Stimulated activated CD8-positive, alpha-beta memory T cell treated with anti-CD3 and anti-CD28 coated beads, Interleukin-2, amount 100 ng/mL, for 1 hour (primary cell): ENCODE measurements at places on chromosomes 2 and 18.
A peak's percentile ranks its signal among the peaks of the same experiment; 100 is the strongest.

DNA sequence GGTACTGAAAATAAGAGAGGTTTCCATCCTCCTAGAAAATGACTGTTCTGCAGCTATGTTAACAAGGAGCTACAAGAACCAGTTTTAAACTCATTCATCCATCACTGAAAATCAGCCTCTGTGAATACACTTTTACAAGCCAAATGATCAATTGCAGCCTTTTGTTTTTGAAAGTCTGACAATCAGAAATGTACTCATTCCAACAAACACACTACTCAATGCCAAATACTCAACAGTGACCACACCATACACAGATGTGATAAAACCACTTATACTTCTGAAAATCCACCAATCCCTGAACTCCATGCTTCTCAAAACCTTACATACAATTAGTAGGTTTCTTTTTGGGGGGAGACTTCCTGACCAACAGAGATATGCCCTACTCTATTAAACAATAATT is 663.9 kb upstream of the CHAC2 start:
- DNase-seq, result no peak

DNA sequence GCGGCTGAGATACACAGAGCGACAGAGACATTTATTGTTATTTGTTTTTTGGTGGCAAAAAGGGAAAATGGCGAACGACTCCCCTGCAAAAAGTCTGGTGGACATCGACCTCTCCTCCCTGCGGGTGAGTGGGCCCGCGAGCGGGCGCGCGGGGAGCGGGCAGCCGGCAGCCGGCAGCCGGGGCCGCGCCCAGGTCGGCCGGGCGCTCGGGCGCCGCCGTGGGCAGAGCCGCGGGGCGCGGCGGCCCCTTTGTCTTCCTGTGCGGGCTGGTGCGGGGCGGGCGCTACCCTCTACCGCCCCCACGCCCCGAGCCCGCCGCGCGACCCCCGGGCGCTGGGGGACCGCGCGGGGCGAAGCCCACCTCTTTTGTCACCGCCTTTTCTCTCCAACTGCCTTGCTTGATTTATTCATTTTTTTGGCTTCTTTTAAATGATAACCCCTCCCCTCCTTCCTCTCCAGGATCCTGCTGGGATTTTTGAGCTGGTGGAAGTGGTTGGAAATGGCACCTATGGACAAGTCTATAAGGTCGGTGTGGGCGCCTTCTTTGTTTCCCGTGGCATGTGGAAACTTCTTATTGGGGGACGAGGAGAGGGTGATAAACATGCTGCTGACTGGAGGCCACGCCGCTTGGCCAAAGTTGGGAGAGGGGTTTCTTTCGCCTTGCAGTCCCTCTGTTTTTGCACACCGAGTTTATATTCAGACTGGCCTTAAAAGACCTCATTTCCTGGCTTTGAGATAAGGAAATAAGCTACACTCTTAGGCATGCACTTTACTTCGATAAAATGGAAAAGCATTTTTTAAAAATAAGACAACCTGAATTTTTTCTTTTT is 722 bp downstream of the MAP4K4 start:
- DNase-seq, result no peak

DNA sequence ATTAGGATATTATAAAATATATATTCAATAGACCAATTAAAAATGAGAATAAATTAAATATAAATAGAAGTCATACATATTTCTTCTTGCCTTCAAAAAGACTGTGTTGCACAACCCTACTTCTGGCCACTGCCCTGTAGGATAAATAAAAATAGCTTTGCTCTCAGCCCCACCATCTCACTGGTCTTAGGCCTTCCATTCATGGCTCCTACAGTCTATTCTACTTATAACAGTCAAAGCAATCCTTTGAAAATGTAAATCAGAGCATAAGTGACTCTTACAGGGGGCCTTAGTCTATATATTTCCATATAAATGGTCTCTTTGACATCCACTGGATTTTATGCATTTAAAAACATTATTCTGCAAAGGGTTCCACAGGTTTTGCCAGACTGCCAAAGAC is 72.9 kb downstream of the KLF7 start:
- DNase-seq, result no peak

DNA sequence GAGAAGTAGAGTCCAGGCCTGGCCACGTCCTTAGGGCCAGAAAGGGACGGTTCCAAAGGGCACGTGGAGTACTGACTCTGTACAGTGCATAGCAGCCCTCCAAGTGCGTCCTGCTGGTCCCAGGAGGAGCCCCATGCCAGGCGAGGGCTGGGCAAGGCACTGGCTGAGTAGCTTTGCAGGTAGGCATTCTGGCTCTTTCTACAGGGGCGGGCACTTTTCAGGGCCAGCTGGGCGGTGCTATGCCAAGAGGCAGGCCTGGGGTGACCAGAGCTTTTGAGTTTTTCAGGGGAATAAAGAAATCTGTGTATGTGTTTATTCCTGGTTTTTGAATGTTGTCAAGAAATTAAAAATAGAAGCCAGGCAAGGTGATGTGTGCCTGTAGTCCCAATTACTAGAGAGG is 15.4 kb upstream of the GLI2 start:
- DNase-seq, result no peak

GRCh38 chr2:156021146-156022040 is 311.1 kb downstream of the NR4A2 start:
- DNase-seq, result no peak

- no peak for DNase-seq
Measured at GRCh38 chr2:194323740-194324139, 1333.3 kb upstream of the SLC39A10 start.

GRCh38 chr2:74474899-74475298 is 2.4 kb upstream of the MRPL53 start:
- no peak for DNase-seq

DNA sequence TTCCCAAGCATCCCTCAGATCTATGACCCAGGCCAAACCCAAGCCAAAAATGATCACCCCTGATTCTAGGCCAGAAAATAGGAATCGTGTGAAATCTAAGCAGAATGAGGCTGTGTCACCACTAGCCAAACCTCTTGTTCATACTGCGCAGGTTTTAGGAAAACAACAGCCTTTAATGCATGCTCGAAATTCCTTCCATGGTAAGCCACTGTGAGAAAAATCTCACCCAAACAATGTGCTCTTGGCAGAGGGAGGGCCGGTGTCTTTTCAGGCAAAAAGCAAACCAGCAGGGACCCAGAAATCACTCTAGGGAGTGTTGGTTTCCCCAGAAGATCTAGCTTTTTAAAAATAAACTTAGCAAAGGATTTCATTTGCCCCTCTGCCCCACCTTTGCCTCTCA is 71.2 kb upstream of the FOSL2 start:
- no peak for DNase-seq

DNA sequence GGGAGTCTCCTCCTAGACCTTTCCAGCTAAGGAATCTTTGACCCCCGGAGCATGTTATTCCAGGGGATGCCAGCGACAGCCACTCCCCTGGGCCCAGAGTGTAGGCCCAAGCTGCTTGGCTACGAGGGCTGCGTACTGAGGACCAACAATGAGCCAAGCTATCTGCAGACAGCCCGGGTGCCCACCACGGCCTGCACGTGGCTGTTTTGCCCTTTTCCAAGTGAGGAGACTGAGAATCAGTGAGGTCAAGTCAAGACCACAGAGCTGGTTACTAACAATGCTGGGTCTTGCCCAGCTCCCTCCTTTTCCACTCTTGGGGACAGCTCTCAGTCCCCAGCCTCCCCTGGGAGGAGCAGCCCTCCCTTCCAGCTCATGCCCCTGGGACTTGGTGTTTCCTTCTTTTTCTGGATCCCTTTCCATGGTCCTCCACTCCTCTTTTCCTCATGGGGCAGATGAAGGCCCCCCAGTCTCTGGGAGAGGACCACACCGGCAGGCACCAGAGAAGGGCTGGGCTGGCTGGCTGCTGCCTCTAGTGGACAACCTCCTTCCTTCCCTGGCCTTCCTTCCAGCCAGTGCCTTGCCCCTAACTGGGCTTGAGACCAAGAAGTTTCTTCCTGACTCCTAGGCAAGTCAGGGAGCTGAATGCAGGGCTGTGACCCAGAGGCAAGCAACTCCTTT is 550 bp upstream of the MALL start:
- DNase-seq, result no peak

DNA sequence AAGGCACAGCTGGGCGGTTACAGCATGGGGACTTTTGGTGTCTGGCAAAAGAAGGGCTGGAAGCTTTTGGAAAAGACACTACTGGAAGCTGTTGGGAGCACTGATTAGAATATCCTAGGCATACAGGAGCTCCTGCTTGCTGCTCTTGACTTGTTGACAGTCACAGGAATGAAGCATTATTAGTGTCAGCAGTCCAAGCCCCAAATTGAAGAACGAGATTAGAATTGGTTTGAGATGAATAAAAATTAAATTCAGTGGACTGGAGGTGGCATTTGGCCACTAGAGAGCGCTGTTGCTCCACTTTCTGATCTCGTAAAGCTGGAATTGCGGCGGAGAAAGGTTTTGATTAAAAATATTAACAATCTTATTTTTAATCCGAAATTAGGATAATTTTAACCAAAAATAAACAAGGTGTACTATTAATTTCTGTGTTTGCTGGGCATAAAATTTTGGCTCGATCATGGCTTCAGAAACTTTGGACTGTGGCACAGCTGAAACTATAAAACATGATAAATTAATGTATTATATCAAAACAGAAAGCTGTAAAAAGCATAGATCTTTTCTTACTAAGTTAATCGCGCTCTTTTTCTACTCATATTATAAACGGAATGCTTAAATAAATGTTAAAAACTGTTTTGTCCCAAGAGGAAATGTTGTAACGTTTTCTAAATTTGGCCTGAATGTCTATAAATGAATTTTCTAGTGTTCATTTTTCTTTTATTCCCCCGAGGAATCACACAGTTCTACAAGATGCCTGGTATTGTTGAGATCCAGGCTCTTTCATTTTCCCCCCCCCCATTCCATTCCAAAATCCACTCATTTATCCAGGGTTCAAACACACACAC is 2.4 kb upstream of the HOXD8 start:
- peak; percentile 57 for DNase-seq

- no peak for DNase-seq
Measured at GRCh38 chr2:219789476-219789875, 162.0 kb downstream of the SLC4A3 start.

GRCh38 chr18:711657-712400 is 601 bp downstream of the ENOSF1 start:
- DNase-seq, result peak; percentile 48

GRCh38 chr2:116452651-116453050 is 1361.8 kb upstream of the DDX18 start:
- DNase-seq, result no peak

DNA sequence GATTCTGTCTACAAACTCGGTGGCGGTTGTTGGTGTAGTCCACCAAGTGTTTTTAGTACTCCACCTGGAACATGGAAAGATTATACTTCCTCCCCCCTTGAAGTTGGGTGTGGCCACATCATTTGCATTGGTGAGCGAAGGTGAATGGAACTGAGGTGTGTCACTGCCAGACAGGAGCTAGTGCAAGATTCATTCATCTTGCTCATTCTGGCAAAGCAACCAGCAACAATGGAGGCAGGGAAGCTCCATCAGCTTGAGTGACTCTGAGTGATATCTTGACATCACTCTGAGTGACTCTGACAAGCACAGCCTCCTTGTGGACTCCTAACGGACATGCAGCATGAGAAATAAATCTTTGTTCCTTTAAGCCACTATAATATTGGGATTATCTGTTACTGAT is 54.7 kb upstream of the SLC1A4 start:
- DNase-seq, result no peak

GRCh38 chr2:48034295-48034694 is 128.0 kb upstream of the FBXO11 start:
- no peak for DNase-seq

- no peak for DNase-seq
Measured at GRCh38 chr2:84424152-84424551, 34.9 kb downstream of the SUCLG1 start.

DNA sequence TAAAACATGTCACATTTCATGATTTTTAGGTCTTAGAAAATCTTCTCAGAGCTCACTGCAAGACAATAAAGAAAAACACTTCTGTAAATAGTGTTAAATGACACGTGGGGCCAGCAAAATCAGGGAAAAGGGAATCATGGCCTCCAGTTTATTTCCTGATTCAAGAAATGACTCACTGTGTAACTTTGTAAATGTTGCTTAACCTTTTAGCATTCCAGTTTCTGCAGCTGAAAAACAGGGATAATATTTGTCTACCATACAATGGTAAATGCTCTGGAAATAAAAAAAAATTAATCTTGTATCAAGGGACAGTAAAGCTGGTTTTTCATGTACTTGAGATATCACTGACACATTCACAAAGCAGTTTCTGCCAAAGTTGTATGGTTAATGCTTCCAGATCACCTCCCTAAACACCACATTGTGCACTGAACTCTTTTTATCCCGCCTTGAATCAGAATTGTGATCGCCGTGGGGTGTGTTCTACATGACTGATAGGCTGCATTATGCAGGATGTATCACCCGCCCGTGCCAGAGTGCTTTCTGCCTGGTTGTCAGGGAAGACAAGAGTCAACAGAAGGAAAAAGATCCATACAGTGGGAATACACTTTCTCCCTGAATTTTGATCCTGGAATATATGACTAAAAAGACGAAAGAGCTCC is 238.8 kb downstream of the IKZF2 start:
- DNase-seq, result no peak

GRCh38 chr2:173612354-173612753 is 257.7 kb downstream of the CDCA7 start:
- no peak for DNase-seq

DNA sequence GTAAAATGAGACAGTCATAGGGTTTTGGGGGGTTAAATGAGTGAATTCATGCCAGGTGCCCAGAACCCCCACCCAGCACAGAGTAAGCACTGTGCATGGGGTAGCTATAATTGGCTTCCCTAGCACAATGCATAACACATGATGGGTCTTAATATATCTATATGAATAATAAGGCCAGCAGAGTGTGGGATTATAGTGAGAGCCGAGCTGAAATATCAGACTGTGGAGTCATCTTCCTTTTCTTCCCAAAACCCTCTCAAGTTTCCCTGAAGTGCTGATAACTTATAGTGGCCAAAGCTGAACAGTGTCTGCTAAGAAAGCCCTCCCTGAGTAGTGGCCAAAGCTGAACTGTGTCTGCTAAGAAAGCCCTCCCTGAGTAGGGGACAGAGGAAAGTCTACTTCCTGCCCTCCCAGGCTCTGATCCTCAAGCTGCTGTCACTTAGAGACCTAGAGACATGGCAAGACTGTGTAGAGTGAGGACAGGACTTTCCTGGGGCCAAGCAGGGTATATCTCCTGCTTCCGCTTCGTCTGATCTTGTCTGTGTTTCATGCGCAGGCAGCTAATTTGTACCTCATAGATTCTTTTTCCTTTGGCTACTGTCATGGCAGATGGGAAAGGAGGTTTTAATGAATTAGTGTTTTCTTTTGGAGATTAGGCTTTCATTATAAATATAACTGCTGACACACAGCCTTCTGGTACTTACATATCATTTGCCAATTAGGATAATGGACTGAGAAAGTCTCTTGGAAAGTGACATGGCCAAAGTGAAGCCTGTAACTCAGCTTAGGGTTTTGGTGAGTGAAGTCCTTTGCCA is 94.9 kb downstream of the FHOD3 start:
- no peak for DNase-seq
